Ureter (tissue), 1 donor: ENCODE measurements at places on chromosomes 12 and 14.

DNA sequence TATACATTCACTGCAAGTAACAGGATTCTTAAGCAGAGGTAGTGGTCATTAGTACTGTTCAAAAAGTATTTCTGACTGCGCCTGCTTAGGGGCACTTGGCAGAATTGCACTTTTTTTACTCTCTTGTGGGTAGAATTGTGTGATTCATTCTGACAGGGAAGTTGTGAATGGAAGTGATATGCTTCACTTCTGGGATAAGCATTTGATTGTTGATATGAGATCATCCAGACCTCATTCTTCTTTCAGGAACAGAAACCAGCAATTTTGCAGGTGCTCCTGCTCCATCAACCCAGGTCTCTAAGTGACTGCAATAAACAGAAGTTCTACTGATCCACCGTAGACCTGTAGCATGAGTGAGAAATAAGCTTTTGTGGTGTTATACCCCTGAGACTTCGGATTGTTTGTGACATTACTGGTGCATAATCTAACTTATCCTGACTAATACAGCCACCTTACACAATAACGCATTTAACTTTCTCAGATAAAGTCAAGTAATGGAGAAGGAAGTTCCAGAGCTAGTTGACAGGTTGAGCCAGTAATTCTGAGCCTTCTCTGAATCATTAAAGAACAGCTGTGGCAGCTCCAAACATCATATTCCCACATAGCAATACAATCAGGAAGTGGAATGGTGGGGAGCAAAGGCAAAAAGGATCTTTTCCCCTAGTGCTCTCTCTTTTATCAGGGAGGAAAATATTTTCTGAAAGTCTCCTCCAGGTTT lies 387.9 kb downstream of the SYT1 start:
- no peak for DNase-seq

DNA sequence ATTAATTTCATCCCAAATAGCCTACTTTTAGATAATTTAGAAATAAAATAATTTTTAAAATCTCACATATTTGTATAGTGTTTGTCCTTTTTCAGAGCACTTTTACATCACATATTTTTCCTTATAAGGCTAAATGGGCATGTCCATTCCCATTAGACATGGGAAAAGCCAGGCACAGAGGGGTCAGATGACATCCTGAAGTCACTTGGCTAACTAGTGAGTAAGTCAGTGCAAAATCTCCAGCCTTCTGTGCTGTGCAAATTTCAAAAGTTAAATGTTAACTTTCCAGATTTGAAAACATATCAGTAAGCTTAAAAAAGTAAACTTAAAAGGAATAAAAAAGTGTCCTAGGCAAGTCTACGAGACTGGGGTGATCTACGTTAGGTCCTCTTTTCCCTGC lies 117.4 kb downstream of the EMP1 start:
- no peak for DNase-seq

DNA sequence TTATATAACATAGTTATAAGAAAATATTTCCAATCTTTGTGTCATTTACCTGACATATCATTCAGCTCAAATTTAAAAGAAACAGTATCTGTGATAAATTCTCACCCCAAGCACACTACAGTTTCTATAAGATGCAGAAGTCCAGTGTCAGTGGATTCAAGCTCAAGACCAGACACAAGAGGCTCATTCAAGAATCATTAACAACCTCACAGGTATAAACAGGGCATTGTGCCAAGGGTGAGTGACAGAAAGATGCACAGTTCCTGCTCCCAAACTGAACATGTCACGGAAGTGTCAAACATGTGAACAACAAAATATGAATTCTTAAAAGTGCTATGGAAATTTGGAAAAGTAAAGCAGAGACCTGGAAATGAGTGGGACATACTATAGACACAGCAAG lies 12.8 kb downstream of the ATP2B1 start:
- no peak for DNase-seq

DNA sequence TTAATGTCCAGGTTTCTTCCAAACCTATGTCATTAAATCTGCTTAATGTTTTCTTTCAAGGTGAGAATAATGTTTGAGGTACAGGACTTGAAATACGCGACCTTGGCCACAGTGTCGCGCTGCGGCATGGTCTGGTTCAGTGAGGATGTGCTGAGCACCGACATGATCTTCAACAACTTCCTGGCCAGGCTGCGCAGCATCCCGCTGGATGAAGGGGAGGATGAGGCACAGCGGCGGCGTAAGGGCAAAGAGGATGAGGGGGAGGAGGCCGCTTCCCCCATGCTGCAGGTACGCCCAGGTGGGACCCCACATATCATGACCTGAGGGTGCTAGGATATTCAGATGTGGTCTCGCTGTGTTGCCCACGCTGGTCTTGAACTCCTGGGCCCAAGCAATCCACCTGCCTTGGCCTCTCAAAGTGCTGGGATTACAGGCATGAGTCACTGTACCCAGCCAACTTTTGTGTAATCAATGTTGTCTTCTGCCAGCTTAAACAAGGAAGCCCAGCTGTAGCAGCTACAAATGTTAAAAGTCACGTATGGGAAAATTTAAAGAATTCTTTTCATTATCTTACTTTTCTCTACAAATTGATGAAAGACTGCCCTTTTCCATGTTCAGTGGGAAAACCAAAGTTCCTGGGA lies 50.8 kb downstream of the DYNC1H1 start:
- DNase-seq = no peak
